ENCODE measurements at places on chromosomes 7 and 10. TPM values are rescaled to one million over a fixed set of nuclear protein-coding genes. Genes with fewer than 3 reads are reported as not detected.

DNA sequence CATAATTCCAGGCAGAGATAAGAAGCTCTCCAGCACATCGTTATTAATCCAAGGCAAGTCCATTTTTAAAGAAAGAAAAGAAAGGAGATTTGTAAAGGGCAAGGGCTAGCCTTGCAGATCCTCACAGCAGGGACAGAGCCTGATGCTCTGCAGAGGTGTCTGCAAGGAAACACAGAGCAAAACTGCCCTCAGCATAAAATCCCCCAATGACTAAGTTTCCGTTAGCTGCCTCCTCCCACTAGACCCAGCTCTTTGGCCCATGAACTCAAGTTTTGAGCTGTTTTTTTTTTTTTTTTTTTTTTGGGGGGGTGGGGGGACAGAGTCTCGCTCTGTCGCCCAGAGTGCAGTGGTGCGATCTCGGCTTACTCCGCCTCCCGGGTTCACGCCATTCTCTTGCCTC is 300.7 kb downstream of the MTERF1 start:
- DNase-seq, result no peak

PAX2 gene
- total RNA-seq, result not detected

- DNase-seq, result no peak
Observed at GRCh38 chr7:54823776-54824175, 64.8 kb upstream of the SEC61G start.

DNA sequence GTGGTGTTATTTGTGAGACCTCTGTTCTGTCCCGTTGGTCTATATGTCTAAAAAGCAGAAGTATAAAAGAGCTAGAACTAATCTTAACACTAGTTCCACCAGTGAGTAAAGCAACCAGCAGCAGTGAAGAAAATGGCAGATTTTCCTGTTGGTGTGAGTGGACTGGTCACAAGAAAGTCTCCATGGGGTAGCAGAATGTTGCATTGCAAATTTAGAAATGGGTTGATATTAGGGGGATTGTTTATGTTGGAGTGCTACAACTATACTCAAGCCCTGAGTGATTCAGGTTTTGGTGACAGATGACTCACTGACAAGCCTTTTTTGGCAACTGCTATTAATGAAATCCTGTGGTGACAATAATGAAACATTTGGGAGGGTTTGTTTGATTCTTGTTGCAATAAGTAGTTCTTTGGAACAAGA is 5.6 kb downstream of the AVL9 start:
- DNase-seq, result no peak

GRCh38 chr7:148397985-148398384 is 192.6 kb upstream of the C7orf33 start:
- no peak for DNase-seq

DNA sequence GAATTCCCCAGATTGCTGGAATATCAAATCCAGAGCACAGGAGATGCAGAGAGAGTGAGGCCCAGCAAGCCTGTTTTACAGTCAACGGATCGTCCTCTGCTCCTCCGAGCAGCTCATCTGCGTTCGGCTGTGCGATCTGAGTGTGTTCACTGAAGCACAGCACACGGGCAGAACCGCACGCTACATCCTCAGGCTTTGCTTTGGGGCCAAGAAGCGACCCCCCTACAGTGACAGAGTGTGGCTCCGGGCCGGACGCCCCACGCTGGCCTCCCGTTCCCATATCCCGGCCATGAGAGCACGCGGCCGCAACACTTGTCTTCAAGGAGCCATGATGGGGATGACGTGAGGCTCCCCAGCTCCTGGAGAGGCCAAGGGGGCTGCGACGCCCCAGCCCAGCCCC is 431.4 kb downstream of the DNAJB6 start:
- no peak for DNase-seq

SPDYE11 gene
- not detected for total RNA-seq

DEPP1 gene
- total RNA-seq, result 45.5 TPM

GRCh38 chr10:127080317-127080716 is 116.1 kb downstream of the INSYN2A start:
- DNase-seq, result no peak

DNA sequence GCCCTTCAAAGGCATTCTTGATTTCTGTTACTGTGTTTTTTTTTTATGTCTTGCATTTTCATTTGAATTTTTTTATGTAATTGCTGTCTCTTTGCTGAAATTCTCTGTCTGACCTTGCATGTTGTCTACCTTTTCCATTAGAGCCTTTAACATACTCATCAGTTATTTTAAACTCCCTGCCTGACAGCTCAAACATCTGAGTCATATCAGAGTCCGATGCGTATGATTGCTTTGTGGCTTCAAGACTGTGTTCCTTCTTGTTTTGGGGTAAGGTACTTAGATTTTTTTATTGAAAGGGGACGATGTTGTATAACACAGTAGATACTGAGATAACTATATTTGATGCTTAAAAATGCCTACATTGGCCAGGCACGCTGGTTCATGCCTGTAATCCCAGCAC is 9.7 kb upstream of the TARP start:
- no peak for DNase-seq

GRCh38 chr10:71244431-71245419 is 32.4 kb downstream of the UNC5B start:
- peak; percentile 87 for DNase-seq

DNA sequence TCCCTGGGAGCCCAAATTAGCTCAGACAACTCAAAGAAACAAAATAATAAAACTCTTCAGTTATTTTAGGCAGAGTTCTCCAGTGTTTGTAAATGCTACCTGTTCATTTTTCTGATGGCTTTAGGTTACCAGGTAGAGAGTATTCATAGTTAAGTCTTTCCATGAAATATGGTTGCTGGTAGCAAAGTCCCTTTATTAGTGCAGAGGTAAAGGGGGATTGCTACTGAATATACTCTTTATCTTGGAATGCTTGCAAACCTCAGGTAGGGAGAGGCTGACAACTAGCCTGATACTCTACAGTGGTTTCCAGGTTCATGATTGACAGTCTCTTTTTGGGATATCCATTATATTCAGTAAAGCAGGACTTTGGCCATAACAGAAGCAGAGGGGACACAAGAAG is 6.5 kb downstream of the TAX1BP1 start:
- no peak for DNase-seq

MEOX2 gene
- total RNA-seq, result 6.9 TPM

- no peak for DNase-seq
Observed at GRCh38 chr7:75738604-75738974, at the start of gene HIP1. HIP1 (minus strand) TSS chr7:75738941; CDS start chr7:75738920, 21 bp downstream.

PKD2L1 gene
- not detected for total RNA-seq

DNA sequence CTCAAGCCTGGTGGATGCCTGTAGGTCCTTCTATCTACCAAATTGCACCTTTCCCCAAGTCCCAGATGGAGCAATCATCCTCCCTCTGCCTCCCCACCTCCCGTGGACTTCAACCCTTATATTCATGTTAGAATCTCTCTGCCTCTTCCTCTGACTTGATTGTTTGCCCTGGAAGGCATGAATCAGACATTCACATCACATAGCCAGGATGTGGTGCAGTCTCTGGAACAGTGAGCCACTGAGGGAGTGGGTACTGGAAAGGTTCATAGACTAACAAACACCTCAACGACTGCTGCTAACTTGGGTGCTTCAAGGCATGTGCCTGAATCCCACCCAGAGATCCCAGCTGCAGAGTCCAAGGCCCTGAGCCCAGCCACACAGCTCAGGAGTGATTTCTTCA is 494.0 kb downstream of the TNS3 start:
- no peak for DNase-seq

ARMC3 gene
- 0.38 TPM for total RNA-seq

DNA sequence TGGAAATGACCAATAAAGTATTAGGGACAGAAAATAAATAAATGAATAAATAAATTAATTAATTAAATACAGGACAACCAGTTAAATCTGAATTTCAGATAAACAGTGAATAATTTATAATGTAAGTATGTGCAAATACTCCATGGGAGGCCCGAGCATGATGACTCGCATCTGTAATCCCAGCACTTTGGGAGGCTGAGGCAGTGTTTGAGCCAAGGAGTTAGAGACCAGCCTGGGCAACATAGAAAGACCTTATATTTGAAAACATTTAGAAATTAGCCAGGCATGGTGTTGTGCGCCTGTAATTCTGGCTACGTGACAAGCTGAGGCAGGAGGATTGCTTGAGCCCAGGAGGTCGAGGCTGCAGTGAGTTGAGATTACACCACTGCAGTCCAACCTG is 123.7 kb downstream of the CUL2 start:
- no peak for DNase-seq

NACAD gene
- 5.3 TPM for total RNA-seq
